HS-27A (cell line): ENCODE measurements at places on chromosomes 13 and 19.

DNA sequence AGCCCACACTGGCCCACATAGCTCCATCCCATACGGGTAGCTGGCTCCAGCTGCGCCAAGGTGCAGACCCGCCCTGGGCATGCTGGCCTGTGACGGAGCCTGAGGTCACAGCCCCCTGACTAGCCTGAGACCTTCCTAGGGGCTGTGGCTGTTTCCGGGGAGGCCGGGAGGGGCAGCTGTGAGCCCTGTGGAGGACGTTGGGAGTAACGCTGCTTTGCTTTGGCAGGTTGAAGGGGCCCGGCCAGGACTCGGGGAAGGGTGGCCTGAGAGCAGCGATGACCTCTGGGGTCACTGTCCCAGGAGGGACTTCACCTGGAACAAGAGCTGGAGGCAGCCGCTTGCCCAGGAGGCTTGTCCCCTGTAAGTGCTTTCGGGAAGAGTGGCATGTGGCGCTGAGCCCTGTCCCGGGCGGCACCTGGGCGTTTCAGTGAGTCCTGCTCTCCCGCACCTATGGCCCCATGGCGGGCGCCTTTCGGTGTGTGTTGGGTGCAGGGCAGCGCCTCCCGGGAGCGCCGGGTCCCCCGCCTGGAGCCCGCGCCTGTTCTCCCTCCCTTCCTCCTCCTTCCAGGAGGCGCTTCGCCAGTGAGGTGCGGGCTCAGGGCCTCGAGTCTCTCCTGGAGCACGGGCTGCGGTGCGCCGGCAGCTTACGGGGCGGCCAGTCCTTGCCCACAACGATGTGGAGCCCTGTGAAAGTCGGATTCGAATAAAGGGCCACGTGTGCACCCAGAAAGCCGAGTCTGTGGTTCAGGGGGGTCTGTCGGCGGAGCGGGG is 1.1 kb upstream of the FAM174C start:
- no peak for DNase-seq

GRCh38 chr19:22620912-22621311 is 13.2 kb upstream of the ZNF492 start:
- DNase-seq: no peak

- no peak for DNase-seq
Measured at GRCh38 chr19:53332484-53332883, 1.1 kb upstream of the ZNF845 start.

DNA sequence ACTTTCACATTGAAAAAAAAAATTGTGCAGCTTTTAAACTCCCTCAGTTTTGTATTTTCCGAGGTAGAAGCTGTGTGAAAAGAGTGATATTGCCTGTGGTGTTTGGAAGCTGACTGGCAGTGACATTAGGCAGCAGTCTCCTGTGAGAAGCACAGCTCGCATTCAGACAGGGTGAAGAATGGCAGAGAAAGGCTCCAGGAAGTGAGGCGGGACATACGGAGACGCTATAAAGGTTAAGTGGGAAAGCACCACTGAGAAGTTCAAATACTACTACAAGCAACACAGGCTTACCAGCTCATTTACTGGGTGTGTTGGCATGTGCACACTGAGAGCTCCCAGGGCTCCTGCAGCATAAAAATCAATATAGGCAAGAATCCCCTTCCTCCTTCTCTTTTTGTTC is 88.4 kb downstream of the RXFP2 start:
- no peak for DNase-seq

DNA sequence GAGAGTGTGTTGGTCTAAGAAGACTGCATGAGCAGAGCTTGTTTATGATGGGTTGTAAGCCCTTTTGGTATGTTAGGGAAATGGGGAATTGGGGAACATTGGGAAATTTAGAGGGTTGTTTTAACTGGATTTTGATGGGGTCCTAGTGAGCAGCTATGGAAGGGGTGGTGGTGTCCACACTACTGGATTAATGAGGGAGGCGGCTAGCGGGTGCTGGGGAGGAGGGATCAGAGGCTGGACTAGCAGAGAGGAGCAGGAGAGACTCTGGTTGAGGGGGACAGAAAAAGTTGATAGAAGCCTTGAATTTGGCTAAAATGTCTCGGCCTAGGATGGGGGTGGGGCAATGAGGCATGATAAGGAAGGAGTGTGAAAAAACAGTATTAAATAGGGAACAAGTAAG is 1369.1 kb downstream of the UQCRFS1 start:
- no peak for DNase-seq

DNA sequence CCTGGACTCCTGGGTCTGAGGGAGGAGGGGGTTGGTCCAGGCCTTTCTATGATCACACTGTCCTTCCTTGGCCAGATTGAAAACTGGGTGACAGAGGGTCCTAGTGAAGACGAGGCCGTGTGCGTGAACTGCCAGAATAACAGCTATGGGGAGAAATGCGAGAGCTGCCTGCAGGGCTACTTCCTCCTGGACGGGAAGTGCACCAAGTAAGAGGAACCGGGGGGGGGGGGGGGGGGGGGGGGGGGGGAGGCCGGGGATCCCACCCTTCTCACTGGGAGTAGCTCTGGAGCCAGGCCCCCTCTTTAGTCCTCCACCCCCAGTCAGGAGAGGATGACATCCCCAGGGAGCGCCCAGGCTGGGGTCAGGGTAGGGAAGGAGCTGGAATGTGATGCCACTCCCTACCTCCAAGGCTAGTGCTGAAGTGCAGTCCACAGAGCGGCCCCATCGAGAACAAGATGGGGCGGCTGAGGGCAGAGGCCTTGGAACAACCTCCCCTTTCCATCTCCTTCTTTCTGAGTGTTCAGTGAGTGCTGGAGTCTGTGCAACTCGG is 19.4 kb downstream of the CNFN start:
- no peak for DNase-seq

- DNase-seq: no peak
Measured at GRCh38 chr19:35120492-35120891, 4.9 kb downstream of the FXYD3 start.

DNA sequence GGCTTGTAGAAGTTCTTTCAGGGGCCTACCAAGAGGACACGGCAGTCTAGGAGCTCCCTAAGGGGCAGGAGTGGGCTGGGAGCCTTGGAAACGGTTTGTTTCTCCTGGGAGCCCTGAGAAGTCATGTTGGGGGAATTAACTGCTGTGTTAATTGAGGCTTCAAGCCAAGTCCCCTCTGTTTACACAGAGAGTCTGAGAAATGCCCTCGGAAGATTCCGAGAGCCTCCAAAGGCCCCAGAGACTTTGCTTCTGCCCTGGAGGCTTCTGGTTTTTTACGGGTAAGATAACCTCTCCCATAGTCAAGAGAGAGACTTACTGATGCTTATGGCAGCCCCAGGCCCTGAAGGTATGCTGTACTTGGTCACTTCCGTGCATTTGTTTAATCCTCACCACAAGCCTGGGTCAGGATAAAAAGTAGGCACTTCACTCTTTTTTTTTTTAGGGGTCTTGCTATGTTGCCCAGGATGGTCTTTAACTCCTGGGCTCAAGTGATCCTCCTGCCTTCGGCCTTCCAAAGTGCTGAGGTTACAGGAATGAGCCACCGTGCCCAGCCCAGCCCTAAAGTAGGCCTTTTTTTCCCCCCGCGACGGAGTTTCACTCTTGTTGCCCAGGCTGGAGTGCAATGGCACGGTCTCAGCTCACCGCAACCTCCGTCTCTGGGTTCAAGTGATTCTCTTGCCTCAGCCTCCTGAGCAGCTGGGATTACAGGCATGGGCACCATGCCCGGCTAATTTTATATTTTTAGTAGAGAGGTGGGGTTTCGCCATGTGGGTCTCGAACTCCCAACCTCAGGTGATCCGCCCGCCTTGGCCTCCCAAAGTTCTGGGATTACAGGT is 15.2 kb downstream of the IER2 start:
- DNase-seq: no peak

DNA sequence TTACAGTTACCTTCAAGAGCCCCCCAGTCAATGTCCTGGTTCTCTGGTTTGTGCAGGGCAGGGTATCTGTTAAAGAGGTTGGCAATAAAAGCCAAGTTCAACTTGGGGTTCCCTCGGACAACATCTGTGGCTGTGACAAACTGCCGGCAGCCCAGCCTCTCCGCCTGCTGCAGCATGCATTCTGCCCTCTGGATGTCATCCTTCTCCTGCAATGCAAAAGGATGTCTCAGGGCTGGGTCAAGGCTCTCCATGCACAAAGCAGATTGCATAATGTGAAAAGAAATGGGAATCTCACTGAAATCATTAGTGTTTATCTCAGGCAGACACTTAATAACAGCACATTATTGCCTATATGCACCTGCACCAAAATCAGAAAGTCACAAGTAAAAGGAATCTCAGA is 35.1 kb downstream of the LCP1 start:
- no peak for DNase-seq

DNA sequence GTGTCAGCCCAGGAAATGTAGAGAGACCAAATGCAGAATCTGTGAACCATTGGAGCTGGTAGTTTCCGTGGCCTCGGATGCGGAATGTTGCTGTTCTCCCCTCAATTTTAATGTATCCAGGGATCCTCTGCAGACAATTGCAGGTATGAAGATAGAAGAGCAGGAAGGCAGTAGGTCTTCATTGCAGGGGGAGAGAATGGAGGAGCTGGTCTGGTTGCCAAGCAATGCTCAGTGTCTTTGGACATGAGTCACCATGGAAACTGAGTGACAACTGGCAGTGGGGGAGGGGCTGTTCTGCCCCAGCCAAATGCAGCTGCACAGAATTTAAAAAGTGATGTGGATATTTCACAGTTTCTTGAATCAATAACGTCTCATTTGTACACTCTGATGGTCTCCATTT is 56.1 kb upstream of the ZNF835 start:
- no peak for DNase-seq

GRCh38 chr13:41386211-41386610 is 71.1 kb upstream of the RGCC start:
- no peak for DNase-seq

GRCh38 chr13:102962430-102962829 is 103.8 kb downstream of the SLC10A2 start:
- DNase-seq: no peak

DNA sequence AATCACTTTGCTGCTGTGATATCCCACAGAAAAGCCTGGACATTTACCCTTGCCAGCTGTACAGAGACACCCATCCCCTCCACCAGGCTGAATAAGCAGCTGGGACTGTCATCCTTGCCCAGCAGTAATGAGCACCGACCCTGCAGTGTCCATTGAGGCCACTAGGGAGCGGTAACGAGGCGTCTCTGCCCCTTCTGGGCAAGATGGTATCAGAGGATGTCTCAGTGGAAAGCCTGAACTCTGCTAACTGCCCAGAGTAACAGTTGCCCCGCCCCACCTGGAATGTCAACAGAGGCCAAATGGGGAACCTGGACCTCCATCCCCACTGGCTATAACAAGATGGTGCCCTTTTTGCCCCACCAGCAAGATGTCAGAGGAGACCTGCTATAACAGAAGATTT is 22.8 kb upstream of the CEACAM20 start:
- peak; percentile 51 for DNase-seq

DNA sequence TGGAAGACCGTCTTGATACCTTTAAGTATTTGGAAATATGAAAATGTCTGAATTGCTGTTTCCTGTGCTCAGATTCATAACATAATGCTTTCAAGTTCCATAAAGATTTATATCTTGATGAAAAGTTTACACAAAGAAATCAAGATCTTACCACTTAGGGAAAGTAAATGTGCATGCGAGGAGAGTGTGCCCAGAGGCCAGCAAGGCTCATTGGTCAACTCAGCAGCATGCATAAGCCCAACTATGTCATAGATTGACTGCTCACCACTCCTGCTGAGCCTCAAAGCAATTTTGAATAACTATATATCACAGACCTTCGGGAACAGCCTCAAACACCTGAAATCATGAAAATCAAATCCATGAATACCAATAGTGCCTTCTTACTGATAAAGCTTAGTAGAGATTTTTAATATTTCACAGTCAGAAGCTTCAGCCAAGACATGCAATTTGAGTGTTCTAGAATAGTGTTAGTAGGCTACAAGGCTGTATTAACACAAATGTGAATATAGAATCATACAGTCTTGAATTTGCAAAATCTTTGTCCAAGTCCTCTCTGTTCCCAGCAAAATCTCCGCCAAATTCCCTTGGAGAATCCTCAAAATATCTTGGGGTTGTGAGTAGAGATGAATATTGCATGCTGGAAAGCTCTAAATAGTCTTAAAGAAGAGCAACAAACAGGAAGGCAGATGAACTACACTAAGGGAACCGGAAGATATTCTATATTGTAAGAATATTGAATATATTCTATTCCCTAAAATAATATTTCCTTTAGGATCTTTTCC is 124.1 kb downstream of the DCLK1 start:
- no peak for DNase-seq

DNA sequence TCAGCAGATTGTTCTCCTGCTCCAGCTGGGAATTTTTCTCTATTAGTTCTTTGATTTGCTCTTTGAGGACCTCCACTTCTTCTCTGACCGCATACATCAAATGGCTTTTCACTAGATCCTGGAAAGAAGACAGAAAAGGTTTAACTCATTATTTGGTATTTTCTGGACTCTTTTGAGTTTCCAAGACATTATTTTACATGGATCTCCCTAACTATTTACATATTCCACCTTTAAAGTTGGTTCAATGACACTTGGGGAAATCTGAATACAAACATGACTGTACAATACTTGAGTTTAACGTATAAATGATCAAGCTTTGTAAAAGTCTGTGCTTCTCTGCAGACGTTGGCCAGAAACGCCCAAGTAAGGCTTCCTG is 61.1 kb downstream of the SERP2 start:
- DNase-seq: no peak

GRCh38 chr13:69291292-69291906 is 816.2 kb upstream of the ATXN8OS start:
- DNase-seq: no peak

GRCh38 chr19:58407658-58408151 is 744 bp upstream of the ZNF584 start:
- no peak for DNase-seq

DNA sequence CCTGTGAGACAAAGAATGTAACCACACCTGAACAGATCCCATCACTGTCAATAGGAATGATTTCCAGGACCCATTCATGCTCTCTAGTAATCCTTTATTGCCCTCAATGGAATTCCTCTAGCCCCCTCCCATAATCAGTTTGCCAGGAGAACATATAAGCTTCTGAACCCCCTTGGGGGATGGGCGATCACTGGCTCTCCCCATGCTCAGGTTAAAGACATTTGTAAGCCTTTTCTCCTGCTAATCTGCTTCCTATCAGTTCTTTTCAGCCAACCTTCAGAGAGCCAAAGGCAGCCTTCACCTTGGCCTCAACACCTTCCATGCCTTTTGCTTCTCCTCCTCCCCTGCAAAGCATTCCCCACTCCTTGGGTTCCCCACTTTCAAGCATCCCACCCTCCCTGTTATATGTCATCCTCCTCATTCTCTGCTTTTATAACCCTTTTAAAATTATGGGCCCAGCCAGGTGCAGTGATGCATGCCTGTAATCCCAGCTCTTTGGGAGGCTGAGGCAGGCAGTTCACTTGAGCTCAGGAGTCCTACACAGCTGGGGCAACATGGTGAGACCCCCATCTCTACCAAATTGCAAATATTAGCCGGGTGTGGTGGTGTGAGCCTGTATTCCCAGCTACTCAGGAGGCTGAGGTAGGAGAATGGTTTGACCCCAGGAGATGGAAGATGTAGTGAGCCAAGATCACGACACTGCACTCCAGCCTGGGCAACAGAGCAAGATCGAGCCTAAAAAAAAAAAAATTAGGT is 12.4 kb downstream of the DPRX start:
- DNase-seq: no peak

- no peak for DNase-seq
Measured at GRCh38 chr19:28168557-28168956, 1044.4 kb downstream of the UQCRFS1 start.
